ENCODE measurements at places on chromosomes 6 and 20.
A peak's percentile ranks its signal among the peaks of the same experiment; 100 is the strongest.

DNA sequence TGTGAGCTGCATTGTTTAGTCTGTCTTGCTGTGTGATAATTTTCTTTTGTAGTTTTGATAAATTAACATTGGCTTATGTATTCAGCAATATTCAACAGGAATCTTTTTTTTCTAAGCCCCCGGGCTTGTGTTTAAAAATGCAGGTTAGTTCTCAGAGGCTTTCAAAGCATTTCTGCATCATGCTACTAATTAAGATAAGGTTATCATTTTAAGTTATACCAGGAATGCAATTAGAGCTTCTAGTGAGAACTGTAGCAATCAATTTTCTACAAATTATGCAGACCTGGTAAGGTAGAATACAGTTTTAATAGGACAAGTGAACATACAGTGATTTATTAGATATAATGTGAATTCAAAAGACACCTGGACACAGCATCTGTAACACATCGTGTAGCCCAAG lies 179.2 kb downstream of the PRL start:
- DNase-seq = no peak

DNA sequence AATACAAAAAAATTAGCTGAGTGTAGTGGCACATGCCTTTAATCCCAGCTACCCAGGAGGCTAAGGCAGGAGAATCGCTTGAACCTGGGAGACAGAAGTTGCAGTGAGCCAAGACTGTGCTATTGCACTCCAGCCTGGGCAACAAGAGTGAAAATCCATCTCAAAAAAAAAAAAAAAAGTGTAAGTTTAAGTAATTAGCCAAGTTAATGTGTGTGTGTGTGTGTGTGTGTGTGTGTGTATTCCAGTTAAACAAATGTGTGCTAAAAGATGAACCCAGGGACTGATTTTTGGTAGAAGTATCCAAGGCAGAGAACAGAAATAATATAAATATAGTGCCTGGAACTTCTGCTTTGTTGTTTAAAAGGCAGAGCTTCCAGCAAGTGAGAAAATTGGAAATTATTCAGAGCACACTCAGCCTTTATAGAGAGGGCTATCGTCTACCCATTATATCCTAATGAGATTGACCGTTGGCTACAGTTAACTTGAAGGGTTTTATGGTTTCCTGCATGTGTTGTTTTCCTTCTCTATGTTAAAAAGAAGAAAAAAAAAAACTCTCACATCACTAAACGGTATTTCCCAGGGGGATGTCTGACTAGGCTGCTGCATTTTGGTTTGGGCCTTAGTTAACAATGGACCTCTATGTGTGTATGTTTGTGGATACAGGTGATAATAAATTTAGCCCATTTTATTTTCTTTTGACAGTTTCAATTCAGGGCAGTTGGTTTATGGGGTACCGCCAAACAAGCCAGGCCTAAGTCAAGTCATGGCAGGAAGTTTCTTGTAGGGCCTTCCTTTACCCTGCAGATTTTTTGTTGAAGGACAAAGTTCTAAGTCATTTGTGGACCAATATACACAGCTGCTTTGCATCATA lies 9.8 kb downstream of the SOX4 start:
- no peak for DNase-seq

- DNase-seq = no peak
Measured at GRCh38 chr6:125063307-125063706, 90.3 kb upstream of the TPD52L1 start.

DNA sequence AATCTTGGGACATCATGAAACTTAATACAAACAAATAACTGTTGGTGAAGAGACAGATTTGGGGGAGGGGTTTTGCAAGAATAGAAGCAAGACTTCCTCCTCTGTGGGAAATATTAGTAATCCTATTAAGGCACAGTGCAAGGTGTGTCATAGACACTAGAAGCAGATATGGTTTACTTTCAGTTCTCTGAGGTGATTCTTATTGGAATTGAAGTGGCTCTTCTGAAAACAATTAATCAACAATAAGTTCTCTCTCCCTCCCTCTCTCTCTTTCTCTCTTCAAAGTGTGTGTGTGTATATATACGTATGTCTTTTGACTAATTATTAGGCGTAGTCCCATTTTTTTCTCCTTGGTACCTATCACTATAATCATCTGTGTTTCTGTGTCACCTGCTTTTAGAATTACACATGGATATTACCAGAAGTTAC lies 99.8 kb downstream of the HIVEP2 start:
- DNase-seq = peak; percentile 40

DNA sequence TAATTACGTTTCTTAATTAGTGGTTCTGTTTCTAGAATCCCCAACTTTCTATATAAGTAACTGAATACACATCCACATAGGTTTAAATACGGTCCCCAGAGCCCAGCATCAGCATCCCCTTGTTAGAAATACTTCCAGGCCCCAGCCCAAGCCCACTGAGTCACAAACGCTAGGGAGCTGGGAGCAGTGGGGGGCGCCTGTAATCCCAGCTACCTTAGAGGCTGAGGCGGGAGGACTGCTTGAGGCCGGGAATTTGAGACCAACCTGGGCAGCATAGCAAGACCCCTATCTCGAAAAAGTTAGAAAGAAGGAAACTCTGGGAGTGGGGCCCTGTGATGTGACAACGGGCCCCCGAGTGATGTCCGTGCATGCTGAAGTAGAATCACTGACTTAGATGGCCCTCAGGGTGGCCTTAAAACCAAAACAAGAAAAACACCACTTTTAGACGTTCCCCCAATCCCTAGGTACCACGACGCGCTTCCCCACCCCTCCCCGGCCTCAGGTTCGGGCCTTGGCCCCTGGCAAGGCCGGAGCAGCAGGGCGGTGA lies 1.3 kb upstream of the PPP1R3G start:
- DNase-seq = no peak

DNA sequence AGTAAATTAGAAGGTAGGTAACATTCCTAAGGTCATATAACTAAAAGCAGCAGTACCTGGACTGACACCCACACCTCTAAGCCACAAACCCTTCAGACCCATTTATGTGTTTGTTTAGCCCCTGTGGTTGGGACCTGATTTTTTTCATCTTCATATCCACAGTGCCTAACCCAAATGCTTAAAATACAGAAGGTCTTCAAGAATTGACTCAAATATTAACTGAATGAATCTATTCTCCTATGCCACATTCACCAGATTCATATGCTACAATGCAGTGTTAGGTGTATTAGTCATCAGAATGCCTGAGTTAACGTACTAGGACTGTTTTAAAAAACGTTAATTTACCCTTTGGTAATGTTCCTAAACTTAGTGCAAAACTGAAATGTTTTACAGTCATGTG lies 124.8 kb downstream of the AHI1 start:
- DNase-seq = peak; percentile 69

GRCh38 chr20:10576411-10577090 lies 97.2 kb downstream of the JAG1 start:
- DNase-seq = no peak

DNA sequence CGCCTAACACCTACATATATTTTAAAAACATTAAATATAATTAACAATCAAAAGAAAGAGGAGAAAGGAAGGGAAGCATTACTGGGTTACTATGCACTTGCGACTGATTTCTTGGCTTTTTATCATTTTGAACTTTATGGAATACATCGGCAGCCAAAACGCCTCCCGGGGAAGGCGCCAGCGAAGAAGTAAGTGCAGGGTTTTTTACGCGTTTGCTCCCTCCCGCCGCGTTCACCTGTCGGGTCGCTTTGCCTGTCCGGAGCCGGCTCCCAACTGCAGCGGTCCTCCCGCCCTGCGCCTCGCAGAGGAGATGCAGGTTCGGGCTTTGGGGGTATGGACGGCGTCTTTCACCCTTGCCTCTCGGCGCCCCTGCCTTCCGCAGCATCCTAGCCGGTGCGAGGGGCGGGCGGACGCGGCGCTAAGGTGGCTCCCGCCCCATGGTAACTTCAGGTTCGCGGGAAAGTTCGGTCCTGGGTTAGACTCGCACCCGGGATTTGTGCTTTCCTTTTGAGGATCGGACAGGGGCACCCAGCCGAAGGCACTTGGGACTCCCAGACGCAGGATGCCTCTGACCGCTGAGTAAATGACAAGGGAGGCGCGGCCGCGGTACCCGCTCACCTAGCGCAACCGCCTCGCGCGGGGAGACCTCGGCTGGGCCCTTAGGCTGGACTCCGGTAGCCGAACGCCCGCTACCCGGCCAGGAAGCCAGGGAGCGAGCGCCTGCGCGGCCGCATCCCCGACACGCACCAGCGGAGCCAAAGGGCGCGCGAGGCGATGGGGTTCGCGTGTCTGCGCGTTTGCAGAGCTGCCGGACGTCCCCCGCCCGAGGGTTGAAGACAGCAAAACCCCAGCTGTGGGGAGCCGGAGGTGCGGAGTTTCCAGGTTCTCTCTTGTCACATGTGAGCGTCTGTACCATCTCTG lies 891 bp downstream of the RSPO3 start:
- DNase-seq = no peak

GRCh38 chr6:99592900-99593299 lies 13.7 kb upstream of the PRDM13 start:
- no peak for DNase-seq

DNA sequence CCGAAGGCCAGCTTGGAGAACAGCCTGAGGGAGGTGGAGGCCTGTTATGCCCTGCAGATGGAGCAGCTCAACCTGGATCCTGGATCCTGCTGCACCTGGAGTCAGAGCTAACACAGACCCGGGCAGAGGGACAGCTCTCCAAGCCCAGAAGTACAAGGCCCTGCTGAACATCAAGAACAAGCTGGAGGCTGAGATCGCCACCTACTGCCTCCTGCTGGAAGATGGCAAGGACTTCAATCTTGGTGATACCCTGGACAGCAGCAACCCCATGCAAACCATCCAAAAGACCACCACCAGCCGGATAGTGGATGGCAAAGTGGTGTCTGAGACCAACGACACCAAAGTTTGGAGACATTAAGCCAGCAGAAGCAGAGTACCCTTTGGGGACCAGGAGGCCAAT lies 223.5 kb upstream of the ID4 start:
- no peak for DNase-seq

GRCh38 chr6:170110201-170111140 lies 180.4 kb downstream of the DLL1 start:
- no peak for DNase-seq

DNA sequence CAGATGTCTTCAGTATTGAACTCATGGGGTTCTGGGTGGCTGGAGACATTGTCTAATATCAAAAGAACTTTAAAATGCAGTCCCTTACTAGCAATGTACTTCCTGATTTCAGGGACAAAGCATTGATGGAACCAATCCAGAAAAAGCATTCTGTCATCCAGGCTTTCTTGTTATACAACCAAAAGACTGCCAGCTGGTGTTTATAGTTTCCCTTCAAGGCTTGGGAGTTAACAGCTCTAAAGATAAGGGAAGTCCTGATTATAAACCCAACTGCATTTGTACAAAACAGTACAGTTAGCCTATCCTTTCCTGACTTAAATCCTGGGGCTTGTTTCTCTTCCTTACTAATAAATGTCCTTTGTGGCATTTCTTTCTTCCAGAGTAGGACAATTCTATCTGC lies 160.0 kb downstream of the COL21A1 start:
- peak; percentile 65 for DNase-seq

GRCh38 chr6:27141529-27142015 lies 105.9 kb upstream of the PRSS16 start:
- DNase-seq = no peak

DNA sequence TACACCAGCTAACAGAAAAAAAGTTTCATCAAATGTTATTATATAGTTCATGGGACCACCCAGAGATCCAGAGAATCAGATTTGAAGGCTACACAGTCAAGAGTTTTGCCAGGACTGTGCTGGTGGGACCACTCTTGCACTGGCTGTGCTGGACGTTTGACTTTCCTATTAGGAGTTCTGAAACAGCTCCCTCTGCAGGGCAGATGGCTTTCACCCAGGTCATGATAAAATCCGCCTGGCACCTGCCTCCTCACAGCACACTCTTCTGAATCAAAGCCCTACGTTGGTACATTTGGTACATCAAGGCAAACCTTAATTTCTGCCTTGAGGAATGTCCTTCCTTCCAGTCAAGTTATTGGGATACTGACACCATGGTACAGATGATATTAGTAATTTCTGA lies 302.1 kb downstream of the ZNF217 start:
- DNase-seq = no peak
